AG09319 (cell line): ENCODE measurements at places on chromosomes 16 and 17.

- no peak for DNase-seq
Observed at GRCh38 chr17:70377654-70378053, 208.3 kb downstream of the KCNJ2 start.

DNA sequence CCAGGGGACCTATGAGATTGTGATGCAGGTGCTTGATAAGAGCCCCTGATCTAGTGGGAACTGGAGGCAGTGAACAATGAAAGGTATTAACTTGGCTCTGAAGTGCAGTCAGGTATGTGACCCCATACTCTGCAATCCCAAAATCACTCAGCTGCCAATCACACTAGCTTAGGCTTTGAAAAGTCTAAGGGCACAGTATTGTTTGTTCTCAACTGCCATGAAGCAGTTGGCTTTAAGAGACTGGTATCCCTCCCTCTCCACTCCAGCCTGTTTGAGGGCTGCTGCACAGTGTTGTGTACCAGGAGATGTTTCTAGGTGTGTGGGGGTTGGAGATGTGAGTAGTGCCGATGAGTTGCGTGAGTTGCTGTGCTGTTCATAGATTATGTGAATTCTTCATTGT, 2.4 kb downstream of the YPEL2 start:
- no peak for DNase-seq

- no peak for DNase-seq
Observed at GRCh38 chr17:44501866-44502375, 1.3 kb downstream of the GPATCH8 start.

GRCh38 chr17:65463242-65463641, 98.2 kb downstream of the AXIN2 start:
- no peak for DNase-seq

- DNase-seq, result no peak
Observed at GRCh38 chr17:9948928-9949327, 43.9 kb upstream of the RCVRN start.

- no peak for DNase-seq
Observed at GRCh38 chr16:5895976-5896375, 798.4 kb upstream of the EEF2KMT start.

GRCh38 chr16:54547052-54547451, 260.5 kb upstream of the IRX3 start:
- no peak for DNase-seq

- no peak for DNase-seq
Observed at GRCh38 chr16:72856797-72857196, 191.1 kb downstream of the ZFHX3 start.

DNA sequence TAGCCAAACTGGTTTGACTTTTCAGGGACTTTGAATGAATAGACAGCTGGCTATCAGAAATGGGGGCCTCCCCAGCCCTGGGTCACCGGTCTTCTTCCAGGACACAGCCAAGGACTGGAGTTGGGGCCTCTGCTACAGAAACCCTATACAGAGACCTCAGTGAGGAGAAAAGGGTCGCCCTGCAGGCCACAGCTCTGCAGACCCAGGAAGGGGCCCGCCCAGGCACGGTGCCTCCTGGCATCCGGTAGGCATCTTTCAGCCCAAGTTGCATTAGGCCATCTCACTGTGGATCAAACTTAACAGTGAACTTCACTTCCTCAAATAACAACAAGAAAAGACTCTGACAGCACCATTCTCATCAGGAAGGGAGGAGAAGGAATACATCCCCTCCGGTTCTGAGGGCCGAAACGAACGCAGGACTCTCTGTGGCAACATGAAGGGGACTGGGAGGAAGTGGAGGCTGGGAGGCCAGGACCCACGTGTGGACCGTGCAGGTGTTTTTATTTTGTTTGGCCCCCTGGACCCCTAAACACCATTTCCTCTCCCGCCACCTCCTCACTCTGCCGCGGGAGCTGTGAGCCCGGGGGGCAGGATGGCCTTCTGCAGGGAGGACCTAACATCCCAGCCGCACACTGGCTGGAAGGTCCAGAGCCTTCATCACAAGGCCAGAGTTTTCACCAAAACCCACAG, 7.2 kb downstream of the SLC38A10 start:
- DNase-seq, result no peak

DNA sequence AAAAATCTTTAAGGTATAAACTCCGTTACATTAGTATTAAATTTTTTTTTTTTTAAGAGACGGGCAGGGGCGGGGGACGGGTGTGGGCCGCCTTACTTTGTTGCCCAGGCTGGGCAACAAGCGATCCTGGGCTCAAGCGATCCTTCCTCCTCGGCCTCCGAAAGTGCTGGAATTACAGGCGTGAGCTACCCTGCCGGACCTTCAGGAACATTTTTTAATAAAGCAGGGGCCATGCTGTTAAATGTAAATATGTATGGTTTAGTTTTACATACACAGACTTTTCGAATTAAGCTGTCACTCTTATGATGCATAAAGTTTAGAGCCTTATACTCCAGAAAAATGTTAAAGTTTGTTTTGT, 2.4 kb downstream of the PPM1D start:
- DNase-seq, result no peak

- no peak for DNase-seq
Observed at GRCh38 chr16:53219795-53220454, 165.1 kb downstream of the CHD9 start.

DNA sequence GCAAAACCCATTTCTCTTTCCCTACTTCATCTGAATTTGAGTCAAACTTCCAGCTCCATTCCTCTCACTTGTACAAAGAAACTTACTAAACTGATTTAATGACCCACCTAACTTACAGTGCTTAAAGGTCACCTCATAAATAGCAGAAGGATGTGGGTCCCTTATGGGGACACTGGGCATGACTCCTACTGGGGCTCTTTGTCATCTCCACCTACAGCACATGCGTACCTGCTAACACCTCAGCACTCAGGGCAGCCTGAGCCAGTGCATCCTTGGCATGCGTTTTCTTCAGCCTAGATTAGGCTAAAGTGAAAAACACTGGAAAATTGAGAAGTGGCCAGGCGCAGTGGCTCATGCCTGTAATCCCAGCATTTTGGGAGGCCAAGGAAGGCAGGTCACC, 63.2 kb downstream of the HELZ start:
- no peak for DNase-seq

- no peak for DNase-seq
Observed at GRCh38 chr17:47685556-47686275, 8.2 kb upstream of the TBKBP1 start.

- DNase-seq, result no peak
Observed at GRCh38 chr16:82732461-82732860, 105.7 kb downstream of the CDH13 start.

- no peak for DNase-seq
Observed at GRCh38 chr16:26134588-26134987, 442.8 kb downstream of the HS3ST4 start.

DNA sequence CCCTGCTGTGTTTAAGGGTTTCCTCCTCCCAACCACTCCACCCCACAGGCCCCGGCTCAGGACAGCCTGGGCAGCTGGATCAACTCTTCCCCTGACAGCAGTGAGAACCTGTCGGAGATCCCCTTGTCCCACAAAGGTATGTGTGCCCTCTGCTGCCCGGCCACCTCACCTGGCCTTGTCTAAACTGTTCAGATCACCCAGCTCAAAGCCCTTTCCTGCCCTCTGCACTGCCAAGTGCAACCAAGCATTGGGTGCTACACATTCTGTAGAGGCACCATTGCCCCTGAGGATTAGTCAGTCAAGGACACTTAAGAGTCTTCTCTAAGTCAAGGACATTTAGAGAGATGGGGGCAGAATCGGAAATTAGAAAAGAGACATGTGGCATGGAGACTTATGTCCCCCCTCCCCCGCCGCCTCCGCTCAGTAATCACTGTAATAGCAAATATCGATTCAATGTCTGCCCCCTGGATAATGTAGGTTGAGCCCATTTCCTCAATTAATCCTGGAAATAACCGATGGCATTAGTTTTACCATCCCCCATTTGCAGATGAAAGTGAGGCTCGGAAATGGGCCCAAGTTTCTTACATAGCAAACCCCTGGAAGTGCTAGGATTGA, 8.1 kb downstream of the BTBD17 start:
- DNase-seq, result no peak

GRCh38 chr17:27545562-27546229, 85.3 kb upstream of the LGALS9 start:
- DNase-seq, result no peak

GRCh38 chr16:82323171-82323570, 153.1 kb upstream of the MPHOSPH6 start:
- no peak for DNase-seq

DNA sequence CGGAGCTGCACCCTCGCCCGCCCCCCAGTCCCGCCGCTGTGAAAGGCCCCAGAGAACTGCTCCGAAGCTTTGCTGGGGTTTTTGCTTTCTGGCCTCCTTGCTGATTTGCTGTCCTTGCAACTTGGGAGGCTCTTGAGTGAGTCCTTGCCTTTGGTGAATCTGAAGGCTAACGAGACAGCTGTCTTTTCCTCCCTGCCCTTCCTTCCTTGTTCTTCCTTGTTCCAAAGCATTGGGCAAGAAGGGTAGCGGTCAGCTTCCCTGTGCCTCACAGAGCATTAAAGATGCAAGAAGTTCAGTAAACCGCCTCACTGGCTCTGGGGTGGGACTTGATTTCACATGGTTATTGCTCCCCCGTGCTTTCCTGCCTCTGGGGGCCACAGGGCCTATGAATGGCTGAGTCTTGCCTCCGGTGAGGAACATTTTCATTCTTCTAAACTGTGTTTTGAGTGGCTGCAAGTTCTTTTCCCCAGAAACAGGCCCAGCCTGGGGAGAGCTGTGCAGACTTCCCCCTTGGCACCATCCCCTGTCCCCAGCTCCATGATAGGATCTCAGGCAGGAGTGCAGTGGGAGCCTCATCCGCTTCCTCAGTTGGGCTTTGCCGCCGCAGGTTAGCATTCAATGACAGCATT, 1.4 kb downstream of the YPEL2 start:
- DNase-seq, result no peak

GRCh38 chr16:3821184-3821583, 59.3 kb downstream of the CREBBP start:
- no peak for DNase-seq

DNA sequence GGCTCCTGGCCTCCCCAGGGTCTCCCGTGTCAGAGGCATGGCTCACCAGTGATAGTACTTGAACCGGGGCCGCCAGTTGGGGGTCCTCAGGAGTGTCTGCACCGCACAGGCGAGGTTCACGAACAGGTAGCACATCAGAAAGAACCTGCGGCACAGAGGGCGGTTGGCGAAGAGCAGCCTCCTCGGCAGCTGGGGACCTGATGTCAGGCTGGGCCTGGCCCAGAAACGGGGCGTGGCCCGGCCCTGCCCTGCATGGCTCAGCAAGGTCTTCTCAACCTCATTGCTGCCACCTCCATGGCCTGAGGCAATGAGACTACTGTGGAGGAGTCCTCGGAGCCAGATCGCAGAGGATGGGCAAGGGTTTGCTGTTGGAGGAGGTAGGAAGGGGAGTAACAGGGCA, 4.1 kb upstream of the LCAT start:
- DNase-seq, result no peak

DNA sequence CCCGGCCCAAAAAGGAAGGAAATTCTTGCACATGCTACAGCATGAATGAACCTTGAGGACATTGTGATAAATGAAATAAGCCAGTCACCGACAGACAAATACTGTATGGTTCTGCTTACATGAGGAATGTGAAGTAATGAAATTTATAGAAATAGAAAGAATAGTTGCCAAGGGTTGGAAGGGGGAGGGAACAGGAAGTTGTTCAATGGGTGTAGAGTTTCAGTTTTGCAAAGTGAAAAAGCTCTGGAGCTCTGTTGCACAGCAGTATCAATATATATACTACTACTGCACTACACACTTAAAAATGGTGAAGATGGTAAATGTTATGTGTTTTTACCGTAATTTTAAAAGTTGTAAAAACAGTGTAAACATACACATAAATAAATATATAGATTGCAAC, 43.7 kb downstream of the PKD1L3 start:
- no peak for DNase-seq

- no peak for DNase-seq
Observed at GRCh38 chr17:78664476-78665386, 87.5 kb upstream of the DNAH17 start.

DNA sequence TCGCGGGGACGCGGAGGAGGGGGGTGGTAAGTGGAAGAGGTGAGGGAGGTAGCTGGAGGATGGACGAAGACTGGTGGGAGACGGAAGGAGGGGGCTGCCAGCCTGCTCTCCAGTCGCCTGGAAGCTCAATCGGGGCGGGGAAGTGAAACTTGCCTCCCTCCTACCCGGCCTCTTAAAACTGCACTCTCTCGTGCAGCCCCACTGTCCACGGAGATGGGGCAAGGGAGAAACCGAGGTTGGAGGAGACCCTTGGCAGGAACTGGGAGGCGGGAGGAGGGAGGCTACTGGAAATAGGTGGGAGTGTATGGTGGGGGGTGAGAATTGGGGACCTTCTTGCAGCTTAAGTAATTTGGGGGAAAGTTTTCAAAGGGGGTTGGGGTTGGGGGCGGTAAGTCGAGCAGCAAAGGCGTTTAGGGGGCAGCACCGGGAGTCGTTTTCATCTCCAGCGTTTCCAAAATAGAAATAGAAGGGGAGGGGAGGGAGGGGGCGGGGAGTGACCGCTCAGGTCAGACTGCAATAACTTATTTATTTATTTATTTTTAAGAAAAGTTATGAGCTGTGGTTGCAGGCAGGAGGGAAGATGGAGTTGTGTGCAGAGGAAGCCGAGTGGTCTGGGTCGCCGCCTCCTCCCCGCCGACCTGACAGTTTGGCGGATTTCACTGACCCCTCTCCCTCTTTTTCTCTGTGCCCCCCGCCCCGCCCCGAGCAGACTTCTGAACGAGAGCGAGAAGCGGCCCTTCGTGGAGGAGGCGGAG, 1.4 kb downstream of the SOX9 start:
- no peak for DNase-seq

DNA sequence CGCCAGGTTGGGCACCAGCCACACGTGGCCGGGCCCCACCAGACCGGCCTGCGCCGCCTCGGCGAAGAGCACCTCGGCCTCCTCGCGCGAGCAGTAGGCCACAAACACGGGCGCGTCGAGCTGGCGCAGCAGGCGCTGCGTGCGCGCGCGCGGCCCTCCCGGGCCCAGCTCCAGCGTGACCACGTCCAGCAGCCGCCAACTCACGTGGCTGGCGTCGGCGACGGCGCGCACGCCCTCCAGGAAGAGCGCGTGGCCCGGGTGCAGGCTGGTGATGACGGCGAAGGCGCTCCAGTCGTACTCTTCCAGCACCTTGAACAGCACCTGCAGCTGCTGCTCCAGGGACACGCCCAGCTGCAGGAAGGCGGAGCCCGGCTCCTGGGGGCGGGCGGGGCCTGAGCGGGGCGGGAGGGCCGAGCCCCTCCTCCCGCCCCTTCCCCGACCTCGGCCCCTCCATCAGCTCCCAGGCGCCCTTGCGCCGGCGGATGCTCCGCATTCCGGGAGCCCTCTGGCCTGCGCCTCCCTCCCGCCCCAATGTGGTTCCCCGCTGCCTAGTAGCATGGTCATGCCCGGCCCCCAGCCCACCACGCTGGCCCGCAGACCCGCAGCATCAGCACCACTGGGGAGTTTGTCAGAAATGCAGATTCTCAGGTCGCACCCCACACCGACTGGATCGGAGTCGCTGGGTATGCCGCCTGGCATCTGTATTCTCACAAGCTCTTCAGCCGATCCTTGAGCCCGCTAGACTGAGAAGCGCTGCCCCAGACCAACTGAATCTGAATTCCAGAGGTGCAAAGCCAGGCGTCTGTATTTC, 7.2 kb downstream of the GRIN2C start:
- DNase-seq, result no peak
